ENCODE measurements at places on chromosomes 2 and 18. TPM values are rescaled to one million over a fixed set of nuclear protein-coding genes. Genes with fewer than 3 reads are reported as not detected.

GRCh38 chr2:129293326-129293725, 686.1 kb upstream of the RAB6C start:
- peaks cover 7% of the 10 kb centered on the region for H3K4me1 ChIP-seq
- no peaks in the 10 kb centered on the region for H3K27me3 ChIP-seq

RNASEH1 gene
- 18.6 TPM for total RNA-seq

GRCh38 chr2:74915743-74916142, 42.7 kb upstream of the POLE4 start:
- DNase-seq: no peak
- H3K27me3 ChIP-seq: no peaks in the 10 kb centered on the region
- peaks cover 6% of the 10 kb centered on the region for H3K4me1 ChIP-seq
- H3K36me3 ChIP-seq: no peaks in the 10 kb centered on the region
- no peak overlapping the region for H3K27ac ChIP-seq

RFX8 gene
- total RNA-seq: not detected

QPCT gene
- total RNA-seq: 4.9 TPM

SERPINB5 gene
- 0.55 TPM for total RNA-seq

Data from upper lobe of right lung (tissue), 1 donor.